ENCODE measurements at places on chromosomes 13 and 19.

DNA sequence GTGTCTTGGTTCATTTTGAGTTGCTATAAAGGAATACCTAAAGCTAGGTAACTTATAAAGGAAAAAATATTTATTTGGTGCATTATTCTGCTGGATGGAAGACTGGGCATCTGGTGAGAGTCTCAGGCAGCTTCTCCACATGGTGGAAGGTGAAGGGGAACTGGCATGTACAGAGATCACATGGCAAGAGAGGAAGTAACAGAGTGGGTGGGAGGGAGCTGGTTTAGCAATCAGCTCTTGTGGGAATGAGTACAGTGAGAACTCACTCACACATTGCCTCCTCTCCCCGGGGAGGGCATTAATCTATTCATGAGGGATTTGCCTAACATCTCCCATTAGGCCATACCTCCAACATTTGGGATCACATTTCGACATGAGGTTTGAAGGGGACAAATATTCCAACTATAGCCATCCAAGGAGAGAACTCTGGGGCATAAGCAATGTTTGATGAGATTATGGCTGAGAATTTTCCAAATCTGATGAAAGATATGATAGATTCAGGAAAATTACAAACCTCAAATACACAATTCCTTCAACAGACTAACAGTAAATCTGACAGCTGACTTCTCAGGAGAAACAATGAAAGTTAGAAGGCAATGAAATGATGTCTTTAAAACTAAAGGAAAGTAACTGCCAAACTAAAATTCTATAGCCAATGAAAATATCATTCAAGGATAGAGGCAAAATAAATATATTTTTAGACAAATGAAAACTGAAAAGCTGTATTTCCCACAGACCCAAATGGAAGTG lies 52.5 kb downstream of the MTUS2 start:
- no peak for DNase-seq

GRCh38 chr19:42207767-42208271 lies 9.7 kb downstream of the DEDD2 start:
- no peak for DNase-seq

- no peak for DNase-seq
Observed at GRCh38 chr13:52896827-52897659, 48.6 kb upstream of the PCDH8 start.

DNA sequence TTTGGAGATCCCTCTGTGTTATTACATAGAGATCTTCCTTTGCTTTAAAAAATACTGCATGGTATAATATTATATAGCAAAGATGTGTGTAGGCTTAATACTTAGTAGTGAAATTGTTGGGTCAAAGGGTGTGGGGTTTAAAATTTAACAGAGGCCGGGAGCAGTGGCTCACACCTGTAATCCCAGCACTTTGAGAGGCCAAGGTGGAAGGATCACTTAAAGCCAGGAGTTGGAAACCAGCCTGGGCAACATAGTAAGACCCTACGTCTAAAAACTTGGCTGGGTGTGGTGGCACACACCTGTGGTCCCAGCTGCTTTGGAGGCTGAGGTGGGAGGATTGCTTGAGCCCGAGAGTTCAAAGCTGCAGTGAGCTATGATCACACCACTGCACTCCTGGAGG lies 22.3 kb upstream of the CEBPA start:
- DNase-seq = no peak

GRCh38 chr13:91649456-91649855 lies 251.0 kb downstream of the GPC5 start:
- no peak for DNase-seq

- no peak for DNase-seq
Observed at GRCh38 chr19:51014242-51014641, 5.3 kb downstream of the KLK10 start.

DNA sequence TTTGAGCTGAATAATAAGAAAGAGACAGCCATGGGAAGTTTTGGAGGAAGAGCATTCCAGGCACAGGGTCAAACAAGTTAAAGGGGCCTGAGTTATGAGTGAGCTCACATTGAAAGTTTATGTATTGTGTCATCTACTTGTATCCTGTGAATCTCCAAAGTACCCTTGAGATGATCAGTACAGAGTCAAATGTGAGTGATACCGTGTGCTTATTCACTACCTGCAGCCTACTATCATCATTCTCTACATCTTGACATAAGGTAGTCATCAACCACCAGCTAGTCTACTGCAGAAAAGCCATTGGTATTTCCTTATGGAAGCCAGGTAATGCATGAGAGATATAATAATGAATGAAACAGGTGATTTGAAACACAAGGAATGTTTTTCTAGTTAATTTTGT lies 3.0 kb upstream of the KCTD12 start:
- no peak for DNase-seq

GRCh38 chr19:19525611-19526380 lies 2.9 kb upstream of the YJEFN3 start:
- DNase-seq = no peak

- no peak for DNase-seq
Observed at GRCh38 chr13:43269037-43269481, 245.7 kb downstream of the DNAJC15 start.

GRCh38 chr19:3642296-3642695 lies 15.7 kb upstream of the CACTIN start:
- DNase-seq = no peak

- no peak for DNase-seq
Observed at GRCh38 chr13:112244061-112244460, 132.1 kb upstream of the SPACA7 start.

DNA sequence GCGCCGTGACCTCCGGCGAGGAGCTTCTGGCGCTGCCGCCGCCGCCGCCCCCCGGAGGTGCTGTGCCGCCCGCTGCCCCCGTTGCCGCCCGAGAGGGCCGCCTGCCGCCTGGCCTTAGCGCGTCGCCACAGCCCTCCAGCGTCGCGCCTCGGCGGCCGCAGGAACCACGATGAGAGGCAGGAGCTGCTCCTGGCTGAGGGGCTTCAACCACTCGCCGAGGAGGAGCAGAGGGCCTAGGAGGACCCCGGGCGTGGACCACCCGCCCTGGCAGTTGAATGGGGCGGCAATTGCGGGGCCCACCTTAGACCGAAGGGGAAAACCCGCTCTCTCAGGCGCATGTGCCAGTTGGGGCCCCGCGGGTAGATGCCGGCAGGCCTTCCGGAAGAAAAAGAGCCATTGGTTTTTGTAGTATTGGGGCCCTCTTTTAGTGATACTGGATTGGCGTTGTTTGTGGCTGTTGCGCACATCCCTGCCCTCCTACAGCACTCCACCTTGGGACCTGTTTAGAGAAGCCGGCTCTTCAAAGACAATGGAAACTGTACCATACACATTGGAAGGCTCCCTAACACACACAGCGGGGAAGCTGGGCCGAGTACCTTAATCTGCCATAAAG lies 4.8 kb downstream of the PDX1 start:
- DNase-seq = no peak

DNA sequence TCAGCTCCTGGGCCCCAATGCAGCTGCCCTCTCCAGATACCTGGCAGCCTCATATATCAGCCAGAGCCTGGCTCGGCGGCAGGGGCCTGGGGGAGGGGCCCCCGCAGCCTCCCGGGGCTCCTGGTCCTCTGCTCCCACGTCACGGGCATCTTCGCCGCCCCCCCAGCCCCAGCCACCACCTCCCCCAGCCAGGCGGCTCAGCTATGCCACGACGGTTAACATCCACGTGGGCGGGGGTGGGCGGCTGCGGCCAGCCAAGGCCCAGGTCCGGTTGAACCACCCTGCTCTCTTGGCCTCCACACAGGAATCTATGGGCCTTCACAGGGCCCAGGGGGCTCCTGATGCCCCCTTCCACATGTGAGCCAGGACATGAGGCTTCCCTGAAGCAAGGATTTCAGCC lies 10.8 kb downstream of the RPS16 start:
- no peak for DNase-seq

- DNase-seq = peak; percentile 14
Observed at GRCh38 chr13:55199134-55199533, 1941.6 kb upstream of the PRR20A start.

GRCh38 chr19:7706955-7707456 lies 5.1 kb upstream of the FCER2 start:
- DNase-seq = no peak

- no peak for DNase-seq
Observed at GRCh38 chr13:30863231-30863630, 42.8 kb upstream of the MEDAG start.

- no peak for DNase-seq
Observed at GRCh38 chr19:51765086-51765485, 4.1 kb downstream of the FPR2 start.

- peak; percentile 76 for DNase-seq
Observed at GRCh38 chr13:30805603-30806011, 70.3 kb downstream of the ALOX5AP start.

DNA sequence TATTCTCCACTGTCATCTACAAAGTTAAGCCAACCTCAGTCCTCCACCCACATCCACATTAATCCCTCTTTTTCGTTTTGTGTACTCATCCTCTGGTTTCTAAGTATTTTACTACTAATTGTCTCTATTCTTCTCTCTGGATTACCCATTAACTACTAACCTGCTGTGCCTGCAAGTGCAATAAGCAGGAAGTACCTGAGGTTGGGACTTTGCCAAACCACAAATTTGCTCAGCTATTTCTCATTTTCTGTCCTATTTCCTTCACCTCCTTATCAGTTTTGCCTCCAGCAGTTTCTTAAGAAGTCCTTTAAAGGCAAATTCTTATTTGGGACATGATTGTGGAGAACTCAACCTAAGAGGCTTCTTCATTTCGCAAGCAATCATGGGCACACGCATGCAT lies 1708.9 kb downstream of the SLITRK5 start:
- no peak for DNase-seq

- DNase-seq = no peak
Observed at GRCh38 chr13:77338329-77338728, 11.4 kb upstream of the MYCBP2 start.

DNA sequence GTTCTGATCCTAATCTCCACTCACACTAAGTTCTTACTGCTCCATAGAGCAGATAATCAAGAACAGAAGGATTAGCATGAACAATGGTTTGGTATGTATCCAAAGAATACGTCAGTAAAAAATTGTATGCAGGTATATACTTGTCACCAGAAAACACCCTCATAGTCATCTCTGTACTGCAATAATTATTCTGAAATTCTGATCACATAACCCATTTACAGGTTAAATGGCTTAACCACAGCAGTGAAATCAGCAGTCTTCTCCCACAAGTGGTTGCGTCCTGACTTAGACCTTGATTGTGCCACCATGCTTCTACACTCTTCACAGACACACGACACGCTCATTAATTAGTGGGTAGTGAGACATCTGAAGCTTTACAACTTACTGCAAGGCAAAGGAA lies 50.9 kb downstream of the LNX2 start:
- DNase-seq = no peak

GRCh38 chr13:46334035-46334822 lies 52.8 kb downstream of the RUBCNL start:
- DNase-seq = no peak

- peak; percentile 68 for DNase-seq
Observed at GRCh38 chr19:18167975-18168645, 5.5 kb upstream of the IFI30 start.

GRCh38 chr19:14835011-14835410 lies at the start of the genes OR7A5 and OR7C1:
OR7A5 (minus strand) TSS chr19:14835185; CDS start chr19:14828241, 6,944 bp downstream.
OR7C1 (minus strand) TSS chr19:14835185; CDS start chr19:14800136, 35,049 bp downstream.
- DNase-seq = no peak

DNA sequence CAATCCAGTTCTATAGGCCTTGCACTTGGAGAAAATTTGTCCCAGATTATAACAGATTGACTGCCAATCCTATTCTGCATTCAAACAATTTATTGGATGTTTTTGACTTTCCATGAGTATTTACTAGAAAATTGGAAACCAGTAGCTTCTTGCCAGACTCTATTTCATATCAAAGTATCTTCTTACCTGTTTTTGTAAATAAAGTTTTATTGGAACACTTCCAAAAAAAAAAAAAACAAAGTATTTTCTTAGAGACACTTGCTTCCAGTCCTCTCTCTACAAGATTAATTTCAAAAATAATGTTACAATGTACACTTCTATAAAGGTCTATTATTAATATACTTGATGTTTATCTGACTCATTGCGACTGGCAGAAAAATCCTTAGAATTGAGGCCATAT lies 209.2 kb upstream of the PCDH9 start:
- DNase-seq = no peak

- DNase-seq = no peak
Observed at GRCh38 chr19:38715555-38715954, 28.7 kb downstream of the CAPN12 start.

- no peak for DNase-seq
Observed at GRCh38 chr19:30391554-30392551, 19.7 kb downstream of the ZNF536 start.

DNA sequence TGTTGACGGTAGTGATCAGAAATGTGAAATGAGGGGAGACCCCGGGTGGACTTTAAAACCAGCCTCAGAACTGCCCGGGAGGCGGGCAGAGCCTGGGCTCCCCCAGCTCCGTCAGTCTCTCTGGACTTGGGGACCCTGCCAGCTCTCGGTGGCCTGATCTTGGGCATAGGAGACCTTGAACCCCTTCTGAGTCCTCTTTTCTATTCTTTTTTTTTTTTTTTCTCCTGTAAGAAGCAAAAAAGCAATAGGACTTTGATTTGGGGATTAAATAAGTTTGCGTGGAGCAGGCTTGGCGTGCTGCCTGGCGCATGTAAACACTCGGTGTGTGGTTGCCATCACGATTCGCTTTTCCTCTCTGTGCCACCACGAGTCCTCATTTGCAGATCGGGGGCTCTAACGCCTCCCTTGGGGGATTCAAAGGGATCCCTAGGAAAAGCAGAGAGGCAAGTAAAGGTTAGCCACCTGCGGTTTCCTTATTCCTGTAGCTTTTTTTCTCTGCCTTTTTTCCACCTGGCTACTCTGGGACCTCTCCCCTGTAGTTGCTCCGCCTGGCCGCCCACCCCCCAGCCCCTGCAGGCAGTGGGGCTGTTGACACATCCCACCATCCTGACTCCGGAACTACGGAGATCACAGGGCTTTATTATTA lies 1.3 kb downstream of the SAFB start:
- DNase-seq = peak; percentile 21

- no peak for DNase-seq
Observed at GRCh38 chr19:49255674-49256073, 69.3 kb downstream of the SLC6A16 start.

DNA sequence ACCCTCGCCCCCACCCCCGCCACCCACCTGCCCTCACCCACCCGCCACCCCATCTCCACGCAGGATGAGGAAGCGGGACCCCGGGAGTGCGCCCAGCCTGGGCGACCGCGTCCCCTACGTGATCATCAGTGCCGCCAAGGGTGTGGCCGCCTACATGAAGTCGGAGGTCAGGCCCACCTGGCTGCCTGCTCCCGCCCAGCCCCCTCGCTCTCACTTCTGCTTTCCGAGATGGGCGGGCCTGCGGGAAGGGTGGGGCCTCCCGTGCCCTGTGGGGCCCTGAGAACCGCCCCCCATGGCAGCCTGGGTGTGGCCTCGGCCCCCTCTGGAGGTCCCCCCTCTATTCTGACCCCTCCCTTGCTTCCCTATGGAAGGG lies 3.1 kb upstream of the SPIB start:
- no peak for DNase-seq

- no peak for DNase-seq
Observed at GRCh38 chr19:55838251-55838650, 1.9 kb downstream of the NLRP4 start.

DNA sequence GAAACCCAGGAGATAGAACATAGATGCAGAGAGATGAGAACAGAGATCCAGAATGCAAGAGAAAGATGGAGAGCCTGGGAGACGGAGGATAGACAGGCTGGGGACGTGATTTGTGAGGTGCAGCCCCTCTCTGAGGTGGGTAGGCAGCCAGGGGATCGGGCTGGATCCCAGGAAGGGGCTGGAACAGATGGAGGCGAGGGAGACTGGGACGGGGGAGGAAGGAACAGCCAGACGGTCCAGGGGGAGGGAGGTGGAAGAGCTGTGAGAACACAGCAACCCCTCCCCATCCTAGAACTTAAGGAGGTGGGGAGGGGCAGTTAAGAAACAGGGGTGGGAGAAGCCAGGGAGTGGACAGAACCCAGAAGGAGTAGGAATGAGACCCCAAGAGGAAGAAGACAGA lies 3.1 kb downstream of the SLC17A7 start:
- DNase-seq = no peak

GRCh38 chr13:22218797-22219196 lies 547.9 kb downstream of the FGF9 start:
- no peak for DNase-seq

All from BE2C (cell line).